Neural crest cell (in vitro differentiated cells): ENCODE measurements at places on chromosomes 6 and 20. TPM values are rescaled to one million over a fixed set of nuclear protein-coding genes. Genes with fewer than 3 reads are reported as not detected.

GGTLC1 gene
- total RNA-seq = not detected in 2 replicates

CDSN gene
- total RNA-seq = not detected in 2 replicates

C6orf132 gene
- total RNA-seq = 0.14 and 0.26 TPM in 2 replicates

PROKR2 gene
- not detected in 2 replicates for total RNA-seq

DNA sequence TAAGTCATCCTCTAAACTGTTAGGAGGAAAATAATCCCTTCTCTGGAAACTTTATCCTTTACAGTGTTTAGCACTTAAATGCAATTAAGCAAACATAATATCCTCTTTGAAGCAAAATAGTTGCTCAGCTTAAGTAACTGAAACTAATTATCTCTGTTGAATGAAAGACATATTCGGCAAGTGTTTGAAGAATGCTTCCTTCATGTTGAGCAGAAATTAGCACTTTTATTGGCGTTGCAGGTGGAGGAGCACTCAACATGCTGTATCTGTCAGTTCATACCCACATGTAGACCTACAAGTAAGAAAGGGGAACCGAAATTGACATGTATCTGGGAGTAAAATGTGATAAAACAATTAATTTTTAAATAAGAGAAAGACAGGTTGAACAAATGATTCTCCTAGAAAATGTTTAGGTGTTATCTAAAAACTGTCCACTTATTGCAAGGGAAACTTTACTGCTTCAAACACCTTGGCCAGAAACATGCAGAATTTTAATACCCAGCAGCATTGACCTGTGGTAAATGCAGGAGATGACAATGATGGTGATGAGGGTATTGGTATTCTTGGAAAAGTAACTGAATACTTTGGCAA is 987.0 kb upstream of the MAP3K7 start:
- DNase-seq = no peak

DNA sequence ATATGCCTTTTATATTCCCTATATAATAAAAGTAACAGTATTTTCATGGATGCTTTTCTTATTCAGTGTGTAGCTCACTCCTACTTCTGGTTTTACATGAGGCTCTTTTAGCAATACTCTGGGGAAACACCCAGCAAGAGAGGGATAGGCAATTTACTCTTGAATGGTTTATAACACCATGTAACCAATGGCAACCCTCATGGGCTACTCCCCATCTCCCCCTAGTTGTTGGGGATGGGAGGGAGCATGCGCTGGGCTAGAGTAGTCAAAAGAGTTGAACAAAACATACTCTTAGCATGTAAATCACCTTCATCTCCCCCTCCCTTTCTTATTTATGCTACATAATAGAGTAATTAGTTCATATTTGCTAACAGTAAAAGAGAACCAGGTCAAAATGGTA is 140.1 kb upstream of the LRFN2 start:
- no peak for DNase-seq

DNA sequence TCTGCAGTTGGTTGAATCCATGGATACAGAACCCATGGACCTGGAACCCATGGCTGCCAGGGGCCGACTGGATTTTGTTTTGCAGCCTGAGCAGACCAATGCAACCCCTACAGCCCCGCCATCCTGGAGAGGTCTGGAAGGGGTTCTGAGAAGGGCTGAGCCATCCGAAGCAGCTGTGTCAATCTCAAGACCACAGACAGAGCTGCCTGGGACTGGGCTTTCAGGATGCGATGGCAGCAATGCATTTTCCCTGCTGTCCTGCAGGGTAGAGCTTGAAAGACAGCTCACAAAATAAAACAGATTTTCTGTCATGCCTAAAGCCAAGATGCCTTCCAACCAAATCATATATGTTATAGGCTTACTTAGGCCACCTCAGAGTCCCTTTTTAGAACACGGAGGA is 125.8 kb upstream of the NXT1 start:
- DNase-seq = no peak

DNA sequence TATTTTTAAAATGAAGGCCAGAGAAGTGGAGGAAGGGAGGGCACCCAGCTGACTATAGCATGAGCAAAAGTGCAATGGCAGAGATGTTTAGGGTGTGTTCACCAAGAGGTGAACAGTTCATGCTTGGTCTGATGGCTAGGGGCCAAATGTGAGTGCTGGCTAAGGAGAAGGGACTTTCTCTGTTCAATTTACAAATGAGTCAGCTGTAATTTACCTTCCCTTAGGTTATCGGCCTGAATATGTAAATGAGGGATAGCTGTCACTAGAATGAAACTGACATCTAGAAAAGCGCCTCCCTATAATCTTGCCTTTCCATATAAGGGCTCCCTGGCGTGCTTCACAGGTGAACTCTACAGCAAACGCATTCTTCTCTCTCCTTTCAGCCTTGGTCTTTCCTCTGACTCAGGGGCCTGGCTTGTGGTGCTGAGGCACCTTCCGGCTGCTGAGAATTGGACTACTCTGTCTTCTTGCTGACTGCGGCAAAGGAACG is 114.7 kb upstream of the BACH2 start:
- DNase-seq = no peak

- DNase-seq = no peak
Measured at GRCh38 chr6:53095716-53096115, 30.5 kb downstream of the FBXO9 start.

DNA sequence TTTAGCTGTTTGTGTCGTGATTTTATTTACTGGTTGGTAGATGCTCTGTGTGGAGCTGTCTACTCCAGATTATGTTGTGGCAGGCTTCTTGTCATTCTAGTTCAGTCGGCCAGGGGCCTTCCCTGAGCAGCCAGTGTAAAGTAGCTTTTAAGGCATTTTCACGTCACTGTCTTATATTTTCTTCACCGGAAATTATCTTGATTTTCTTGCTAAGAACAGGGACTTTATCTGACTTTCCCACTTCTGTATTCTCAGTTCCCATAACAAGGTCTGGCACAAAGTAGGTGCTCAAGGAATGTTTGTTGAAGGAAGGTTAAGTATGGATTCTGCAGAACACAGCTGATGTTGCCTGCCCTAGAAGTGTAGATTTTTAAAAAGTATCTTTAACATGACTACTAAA is 868 bp downstream of the LTV1 start:
- no peak for DNase-seq

DNA sequence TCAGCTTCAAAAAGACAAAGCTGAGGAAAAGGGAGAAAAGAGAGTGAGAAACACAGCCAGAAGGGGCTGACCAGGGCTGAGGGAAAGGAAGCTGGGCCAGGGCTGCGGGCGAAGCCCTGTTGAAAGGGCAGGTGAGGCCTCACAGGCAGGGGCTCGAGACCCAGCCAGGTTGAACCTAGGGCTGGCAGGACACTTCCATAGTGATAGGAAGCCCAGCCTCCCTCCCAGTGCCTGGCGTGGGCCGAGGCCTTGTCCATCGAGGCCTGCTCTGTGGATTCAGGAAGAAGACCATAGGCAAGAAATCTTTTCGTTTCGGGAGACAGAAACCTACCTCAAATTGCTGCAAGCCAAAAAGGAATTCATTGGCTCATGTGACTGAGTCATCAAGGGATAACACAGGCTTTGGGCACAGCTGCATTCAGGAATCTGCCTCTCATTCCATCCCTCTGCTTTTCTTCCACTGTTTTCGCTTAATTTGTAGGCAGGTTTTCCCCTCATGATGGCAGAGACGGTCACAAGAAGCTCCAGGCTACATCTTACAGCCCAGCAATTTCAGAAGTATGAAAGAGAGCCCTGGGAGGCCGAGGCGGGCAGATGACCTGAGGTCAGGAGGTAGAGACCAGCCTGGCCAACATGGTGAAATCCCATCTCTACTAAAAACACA is 311.1 kb upstream of the SULF2 start:
- no peak for DNase-seq

GRCh38 chr6:46626976-46627375 is 25.6 kb downstream of the CYP39A1 start:
- no peak for DNase-seq

- no peak for DNase-seq
Measured at GRCh38 chr6:43763812-43764522, 6.0 kb upstream of the VEGFA start.

DNA sequence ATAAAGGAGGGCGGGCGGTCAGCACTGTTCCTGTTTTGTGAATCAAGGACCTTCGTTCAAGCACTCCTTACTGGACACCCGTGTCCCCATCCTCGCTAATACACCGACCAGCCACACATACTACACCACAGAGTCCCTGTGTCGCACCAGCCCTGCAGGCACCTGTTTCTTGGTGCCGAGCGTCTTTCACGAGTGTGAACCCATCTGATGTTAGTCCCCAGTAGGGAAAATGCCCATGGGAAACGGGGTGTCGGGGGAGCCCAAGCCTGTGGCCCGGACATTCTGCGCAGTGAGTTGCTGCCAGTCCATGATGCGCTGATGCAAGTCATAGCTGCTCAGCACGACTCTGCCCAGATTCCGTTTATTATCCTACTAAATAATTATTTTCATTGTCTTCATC is 74.7 kb downstream of the TTLL2 start:
- DNase-seq = no peak

DNA sequence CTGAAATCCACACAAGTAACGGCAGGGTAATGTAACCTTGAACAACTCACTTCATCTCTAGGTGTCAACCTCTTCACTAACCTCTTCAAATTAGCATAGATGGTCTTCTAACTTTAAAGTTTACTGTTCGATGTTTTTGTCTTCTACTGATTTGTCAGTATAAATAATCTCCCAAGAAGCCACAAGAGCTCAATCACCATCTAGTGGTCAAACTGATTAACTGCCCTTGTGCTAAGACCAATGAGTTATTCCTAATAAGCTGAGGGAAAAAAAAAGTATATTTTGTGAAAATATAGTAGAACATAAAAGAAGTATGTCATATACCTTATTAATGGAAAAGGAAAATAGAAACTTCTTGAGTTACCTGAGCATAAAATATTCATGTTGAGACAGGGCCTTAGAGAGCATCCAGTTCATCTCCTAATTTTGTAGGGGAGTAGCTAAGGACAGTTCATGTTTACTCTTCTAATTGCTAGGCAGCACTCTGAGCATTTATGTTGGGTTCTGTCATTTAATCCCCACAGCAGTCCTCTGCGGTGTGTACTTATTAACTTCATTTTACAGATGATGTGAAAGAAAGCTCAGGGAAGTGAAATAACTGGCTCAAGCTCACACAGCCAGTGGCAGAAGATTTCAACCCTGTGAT is 317.1 kb downstream of the ESR1 start:
- DNase-seq = no peak

- DNase-seq = no peak
Measured at GRCh38 chr6:15249371-15250019, 3.6 kb downstream of the JARID2 start.

DNA sequence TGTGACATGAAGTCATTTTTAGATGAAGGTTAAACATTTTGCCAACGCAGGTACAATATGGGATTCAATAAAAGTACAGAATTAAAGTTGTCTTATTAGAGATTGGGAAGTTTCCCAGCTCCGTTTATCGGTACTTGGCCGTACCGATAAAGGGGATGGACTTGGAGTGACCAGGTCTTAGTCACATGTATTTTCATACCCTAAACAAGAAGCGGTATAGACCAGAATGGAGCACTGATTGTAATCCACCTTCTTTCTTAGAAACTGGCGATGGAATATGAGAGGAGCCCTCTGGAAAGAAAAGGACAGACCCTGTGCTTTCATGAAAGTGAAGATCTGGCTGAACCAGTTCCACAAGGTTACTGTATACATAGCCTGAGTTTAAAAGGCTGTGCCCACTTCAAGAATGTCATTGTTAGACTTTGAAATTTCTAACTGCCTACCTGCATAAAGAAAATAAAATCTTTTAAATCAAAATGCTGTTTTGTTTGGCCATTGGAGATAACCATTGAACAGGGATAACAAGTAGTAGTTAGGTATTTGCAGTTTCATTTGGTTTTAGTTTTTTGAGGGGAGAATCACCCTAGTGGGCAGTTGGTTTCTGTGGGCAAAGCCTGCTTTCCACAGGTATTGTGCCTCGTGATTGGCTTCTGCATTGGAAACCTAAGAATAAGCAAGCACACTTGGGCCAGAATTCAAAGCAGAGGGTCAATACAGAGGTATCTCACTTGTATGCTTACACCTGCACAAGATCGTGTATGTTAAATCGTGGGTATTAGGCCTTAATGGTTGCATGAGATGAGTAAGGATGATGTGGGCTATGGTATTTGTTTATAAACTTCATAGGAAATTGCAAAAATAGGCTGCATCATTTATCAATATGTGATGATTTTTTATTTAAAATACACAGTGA is 11.2 kb upstream of the ZNFX1 start:
- no peak for DNase-seq

DNA sequence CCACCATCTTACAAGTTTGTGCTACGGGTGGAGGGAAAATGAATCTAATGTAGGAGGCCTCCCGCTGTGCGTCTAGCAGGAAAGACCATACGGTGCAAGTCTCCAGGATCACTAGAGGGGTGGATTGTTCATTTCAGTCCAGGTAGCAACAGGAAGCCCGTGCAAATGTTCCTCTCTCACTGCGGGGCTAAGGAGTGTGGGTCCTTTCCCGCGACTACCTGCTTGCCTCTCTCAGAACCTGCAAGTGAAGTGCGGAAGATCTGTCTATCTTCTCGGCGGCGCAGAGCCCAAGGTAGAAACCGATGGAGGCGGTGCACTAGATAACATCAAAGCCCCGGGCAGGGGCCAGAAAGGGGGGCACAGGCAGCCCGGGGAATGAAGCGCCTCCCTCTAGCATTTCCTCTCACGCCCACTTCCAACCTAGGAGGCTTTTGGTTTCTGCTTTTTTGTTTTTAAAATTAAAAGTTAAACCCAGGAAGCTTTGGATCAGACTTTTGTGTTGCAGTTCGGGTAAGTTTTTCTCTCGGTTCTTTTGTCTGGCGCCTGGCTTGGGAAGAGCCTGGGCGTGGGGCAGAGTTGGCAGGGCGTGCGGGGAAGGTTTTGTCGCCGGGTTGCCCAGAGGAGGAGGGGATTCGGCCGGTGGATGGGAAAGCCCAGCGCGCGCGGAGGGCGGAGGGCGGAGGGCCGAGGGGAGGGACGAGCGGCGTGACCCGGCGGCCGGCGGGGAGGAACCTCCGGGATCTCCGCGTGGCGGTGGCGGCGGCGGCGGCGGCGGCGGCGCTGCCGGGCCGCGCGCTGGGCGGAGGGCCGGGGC is 3.5 kb upstream of the HIVEP1 start:
- DNase-seq = peak; percentile 77

- DNase-seq = no peak
Measured at GRCh38 chr6:71608646-71609045, 277.7 kb upstream of the RIMS1 start.

DNA sequence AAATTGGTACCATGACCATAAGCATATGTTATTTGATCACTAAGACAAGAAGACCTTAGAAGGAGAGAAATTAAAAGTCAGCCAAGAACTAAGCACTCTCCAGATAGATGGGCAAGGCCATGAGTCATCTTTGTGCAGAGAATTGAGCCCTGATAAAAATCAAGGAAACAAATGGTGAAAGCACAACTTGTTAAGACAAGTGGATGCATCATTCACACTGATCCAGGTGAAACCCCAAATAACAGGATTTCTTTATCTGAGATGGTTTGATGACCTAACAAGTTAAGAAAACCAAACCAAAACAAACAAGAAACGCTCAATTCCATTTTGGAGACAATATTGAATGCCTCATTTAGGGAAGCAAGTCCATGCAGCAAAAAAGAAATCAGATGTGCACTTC is 121.6 kb downstream of the ADAT2 start:
- no peak for DNase-seq

GRCh38 chr6:155117785-155118184 is 122.7 kb downstream of the TIAM2 start:
- DNase-seq = no peak
